ENCODE measurements at places on chromosomes 7 and 10. TPM values are rescaled to one million over a fixed set of nuclear protein-coding genes. Genes with fewer than 3 reads are reported as not detected.

The SRRT gene
- polyA plus RNA-seq: 58.2 TPM

The TMEM236 gene
- polyA plus RNA-seq: 0.09 TPM

The FBXL13 gene
- polyA plus RNA-seq: 1.5 TPM

The PRTFDC1 gene
- polyA plus RNA-seq: 6.1 TPM

The EFCAB10 gene
- not detected for polyA plus RNA-seq

The OPN1SW gene
- polyA plus RNA-seq: not detected

The DLD gene
- 153 TPM for polyA plus RNA-seq

The OPALIN gene
- polyA plus RNA-seq: not detected

The ABCC2 gene
- 15.4 TPM for polyA plus RNA-seq

The CDNF gene
- polyA plus RNA-seq: 2.3 TPM

The CTAGE6 gene
- not detected for polyA plus RNA-seq

The AKR1C8 gene
- polyA plus RNA-seq: not detected

The NEBL gene
- 13.8 TPM for polyA plus RNA-seq

The RARRES2 gene
- polyA plus RNA-seq: 475 TPM

The EZH2 gene
- 1.6 TPM for polyA plus RNA-seq

The HOGA1 gene
- polyA plus RNA-seq: 100 TPM

The LIPK gene
- not detected for polyA plus RNA-seq

The PLEKHS1 gene
- polyA plus RNA-seq: 0.17 TPM

The AMZ1 gene
- not detected for polyA plus RNA-seq

The LRRTM3 gene
- not detected for polyA plus RNA-seq
